CMK (cell line): ENCODE measurements at places on chromosomes 3 and 15.

- no peak for DNase-seq
Measured at GRCh38 chr3:4410606-4411005, 56.5 kb downstream of the SUMF1 start.

DNA sequence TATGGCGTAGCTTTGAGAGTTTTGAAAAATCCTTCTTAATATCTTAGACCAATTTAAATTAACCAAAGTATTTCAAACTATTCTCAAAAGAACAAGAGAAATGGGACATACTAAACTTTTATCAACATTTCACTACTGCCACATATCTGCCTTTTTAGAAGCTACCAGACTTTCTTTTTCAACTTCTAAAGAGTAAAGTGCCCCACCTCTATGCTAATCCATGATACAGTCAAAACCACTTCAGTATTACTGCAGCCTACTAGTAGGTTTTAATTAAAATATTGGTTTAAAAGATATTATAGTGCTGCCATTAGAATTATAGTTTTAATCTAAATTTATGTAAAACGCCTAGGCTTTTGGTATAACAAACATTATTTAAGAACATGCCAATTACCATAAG is 15.1 kb downstream of the HERC1 start:
- no peak for DNase-seq

DNA sequence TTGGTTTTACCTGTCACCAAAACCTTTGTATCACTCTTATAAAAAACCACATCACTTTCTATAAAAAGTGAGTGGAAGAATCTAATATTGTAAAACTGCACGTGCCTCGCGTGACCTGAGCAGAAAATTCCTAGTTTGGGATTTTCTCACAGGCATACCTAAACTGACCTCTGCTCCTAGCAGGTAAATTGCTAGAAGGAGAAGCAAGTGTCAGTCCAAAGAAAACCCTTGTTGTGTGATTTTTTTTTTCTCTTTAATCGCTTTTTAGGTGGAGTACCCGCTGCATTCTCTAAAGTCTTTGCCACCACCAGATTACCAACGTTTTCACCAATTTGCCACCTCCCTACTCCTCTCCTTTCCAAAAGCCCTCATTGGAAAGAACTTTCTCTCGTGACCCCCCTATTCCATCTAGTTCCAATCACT is 534 bp upstream of the UBE2E1 start:
- no peak for DNase-seq

- no peak for DNase-seq
Measured at GRCh38 chr15:80659375-80659774, 35.7 kb upstream of the ABHD17C start.

DNA sequence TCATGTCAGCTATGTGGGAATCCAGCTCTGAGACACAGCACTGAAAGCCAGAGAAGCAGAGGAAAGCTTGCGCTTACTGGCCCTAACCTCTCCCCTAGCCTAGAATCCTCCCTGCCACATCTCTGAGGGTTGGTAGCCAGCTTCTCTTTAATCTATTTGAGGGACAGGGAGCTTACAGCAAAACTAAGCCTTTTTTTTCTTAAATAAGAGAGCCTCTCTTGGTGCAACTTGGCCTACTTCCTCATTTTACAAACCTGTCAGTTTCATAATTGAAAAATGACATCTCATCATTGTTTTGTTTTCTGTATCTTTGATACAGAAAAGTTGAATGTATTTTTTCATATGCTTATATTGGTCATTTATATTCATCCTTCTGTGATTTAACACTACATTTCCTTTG is 193.9 kb downstream of the ZNF621 start:
- DNase-seq: no peak

- no peak for DNase-seq
Measured at GRCh38 chr3:118337649-118338048, 697.0 kb downstream of the IGSF11 start.

DNA sequence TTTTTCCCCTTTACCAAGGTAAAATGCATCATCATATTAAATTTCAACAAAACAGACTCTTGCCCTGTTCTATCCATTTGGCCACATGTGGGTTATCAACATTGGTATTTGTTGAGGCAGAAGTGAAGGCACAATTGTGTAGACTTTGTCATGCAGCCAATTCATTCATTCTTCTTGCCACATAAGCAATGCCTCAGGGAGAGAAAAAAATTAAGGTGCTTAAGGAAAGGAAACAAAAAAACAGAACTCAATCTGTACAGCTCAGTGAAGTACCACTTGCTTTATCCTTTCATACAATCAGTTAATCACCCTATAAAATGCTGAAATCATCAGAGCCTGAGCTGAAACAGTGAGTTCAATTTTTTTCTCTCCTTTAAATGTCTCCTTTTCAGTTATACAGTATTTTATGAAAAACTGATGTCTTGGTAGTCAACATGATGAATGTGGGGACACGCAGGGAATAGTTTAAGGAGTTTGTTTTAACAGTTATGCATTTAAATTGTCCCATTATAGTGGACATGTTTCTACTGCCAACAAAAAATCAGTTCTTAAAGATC is 588.9 kb downstream of the MFSD1 start:
- DNase-seq: no peak

- no peak for DNase-seq
Measured at GRCh38 chr3:50050361-50050760, 38.4 kb upstream of the RBM5 start.
